Naive thymus-derived CD4-positive, alpha-beta T cell (primary cell): ENCODE measurements at places on chromosomes 7 and 10.
A peak's percentile ranks its signal among the peaks of the same experiment; 100 is the strongest.

- H3K36me3 ChIP-seq, result no peaks in the 10 kb centered on the region
- H3K4me1 ChIP-seq, result peaks cover 3% of the 10 kb centered on the region
- no peak overlapping the region for H3K27ac ChIP-seq
- no peaks in the 10 kb centered on the region for H3K27me3 ChIP-seq
- no peak for DNase-seq
These were observed 48.1 kb upstream of the TES start for GRCh38 chr7:116162254-116162653.

GRCh38 chr7:132355048-132355447 is 221.2 kb downstream of the PLXNA4 start:
- H3K4me1 ChIP-seq, result no peaks in the 10 kb centered on the region
- H3K4me3 ChIP-seq, result no peak overlapping the region
- no peaks in the 10 kb centered on the region for H3K27me3 ChIP-seq
- H3K27ac ChIP-seq, result no peak overlapping the region
- no peaks in the 10 kb centered on the region for H3K36me3 ChIP-seq

DNA sequence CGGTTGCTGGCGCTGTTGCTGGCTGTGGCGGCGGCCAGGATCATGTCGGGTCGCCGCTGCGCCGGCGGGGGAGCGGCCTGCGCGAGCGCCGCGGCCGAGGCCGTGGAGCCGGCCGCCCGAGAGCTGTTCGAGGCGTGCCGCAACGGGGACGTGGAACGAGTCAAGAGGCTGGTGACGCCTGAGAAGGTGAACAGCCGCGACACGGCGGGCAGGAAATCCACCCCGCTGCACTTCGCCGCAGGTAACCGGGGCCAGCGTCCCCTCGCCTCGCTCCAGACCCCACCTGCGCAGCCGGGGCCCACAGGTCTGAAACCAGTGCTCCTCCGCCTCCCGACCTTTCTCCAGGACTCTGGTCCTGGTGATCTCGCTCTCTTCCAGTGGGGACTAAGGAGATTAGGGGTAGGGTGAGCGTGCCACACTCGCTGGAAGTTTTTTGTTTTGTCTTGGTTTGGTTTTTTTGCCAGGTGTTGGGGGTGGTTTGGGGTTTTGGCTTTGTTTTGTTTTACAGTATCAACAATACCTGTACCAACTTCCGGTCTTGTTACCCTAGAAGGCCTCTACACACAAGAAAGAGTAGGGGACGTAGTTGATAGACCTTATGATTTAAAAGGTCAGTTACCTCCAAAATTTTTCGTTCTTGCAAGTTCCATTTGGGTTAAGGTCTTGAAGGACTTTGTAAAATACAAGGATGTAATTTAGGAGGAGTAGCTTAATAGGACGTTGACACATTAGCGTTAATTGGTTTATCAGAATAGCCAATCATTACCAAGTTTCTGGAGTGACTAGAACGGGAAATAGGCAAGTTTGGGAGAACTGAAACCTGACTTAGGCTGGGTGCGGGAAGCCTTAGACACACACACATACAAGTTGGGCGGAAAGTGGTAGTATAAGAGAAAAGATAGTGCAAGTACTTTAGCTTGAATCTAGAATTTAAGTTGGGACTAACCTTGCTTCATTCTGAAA is 704 bp downstream of the TNKS2 start:
- H3K36me3 ChIP-seq, result no peaks in the 10 kb centered on the region
- H3K27me3 ChIP-seq, result no peaks in the 10 kb centered on the region
- peak overlapping the region; percentile 92 for H3K27ac ChIP-seq
- no peak for DNase-seq

GRCh38 chr7:95933618-95934017 is 161.3 kb downstream of the DYNC1I1 start:
- no peaks in the 10 kb centered on the region for H3K4me1 ChIP-seq
- no peak for DNase-seq
- H3K27me3 ChIP-seq, result no peaks in the 10 kb centered on the region
- no peak overlapping the region for H3K4me3 ChIP-seq
- no peak overlapping the region for H3K27ac ChIP-seq

DNA sequence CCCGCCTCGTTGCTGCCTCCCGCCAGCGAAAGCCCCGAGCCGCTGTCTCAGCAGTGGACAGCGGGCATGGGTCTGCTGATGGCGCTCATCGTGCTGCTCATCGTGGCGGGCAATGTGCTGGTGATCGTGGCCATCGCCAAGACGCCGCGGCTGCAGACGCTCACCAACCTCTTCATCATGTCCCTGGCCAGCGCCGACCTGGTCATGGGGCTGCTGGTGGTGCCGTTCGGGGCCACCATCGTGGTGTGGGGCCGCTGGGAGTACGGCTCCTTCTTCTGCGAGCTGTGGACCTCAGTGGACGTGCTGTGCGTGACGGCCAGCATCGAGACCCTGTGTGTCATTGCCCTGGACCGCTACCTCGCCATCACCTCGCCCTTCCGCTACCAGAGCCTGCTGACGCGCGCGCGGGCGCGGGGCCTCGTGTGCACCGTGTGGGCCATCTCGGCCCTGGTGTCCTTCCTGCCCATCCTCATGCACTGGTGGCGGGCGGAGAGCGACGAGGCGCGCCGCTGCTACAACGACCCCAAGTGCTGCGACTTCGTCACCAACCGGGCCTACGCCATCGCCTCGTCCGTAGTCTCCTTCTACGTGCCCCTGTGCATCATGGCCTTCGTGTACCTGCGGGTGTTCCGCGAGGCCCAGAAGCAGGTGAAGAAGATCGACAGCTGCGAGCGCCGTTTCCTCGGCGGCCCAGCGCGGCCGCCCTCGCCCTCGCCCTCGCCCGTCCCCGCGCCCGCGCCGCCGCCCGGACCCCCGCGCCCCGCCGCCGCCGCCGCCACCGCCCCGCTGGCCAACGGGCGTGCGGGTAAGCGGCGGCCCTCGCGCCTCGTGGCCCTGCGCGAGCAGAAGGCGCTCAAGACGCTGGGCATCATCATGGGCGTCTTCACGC is 825 bp downstream of the ADRB1 start:
- H3K4me1 ChIP-seq, result peaks cover 8% of the 10 kb centered on the region
- H3K36me3 ChIP-seq, result no peaks in the 10 kb centered on the region
- no peak overlapping the region for H3K27ac ChIP-seq
- peaks cover 6% of the 10 kb centered on the region for H3K27me3 ChIP-seq
- no peak overlapping the region for H3K4me3 ChIP-seq

DNA sequence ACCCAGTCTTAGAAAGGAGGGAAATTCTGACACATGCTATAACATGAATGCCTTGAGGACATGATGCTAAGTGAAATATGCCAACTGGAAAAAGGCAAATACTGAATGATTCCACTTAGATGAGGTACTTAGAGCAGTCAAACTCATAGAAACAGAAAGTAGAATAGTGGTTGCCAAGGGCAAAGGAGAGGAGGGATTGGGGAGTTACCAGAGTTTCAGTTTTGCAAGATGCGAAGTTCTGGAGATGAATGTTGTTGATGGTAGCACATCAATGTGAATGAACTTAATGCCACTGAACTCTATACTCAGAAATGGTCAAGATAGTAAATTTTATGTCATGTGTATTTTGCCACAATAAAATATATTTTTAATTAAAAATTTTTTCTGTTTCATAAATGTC is 38.9 kb downstream of the DRGX start:
- no peaks in the 10 kb centered on the region for H3K4me1 ChIP-seq
- no peak overlapping the region for H3K4me3 ChIP-seq
- no peaks in the 10 kb centered on the region for H3K27me3 ChIP-seq
- DNase-seq, result no peak
- no peaks in the 10 kb centered on the region for H3K36me3 ChIP-seq
